Stimulated activated CD4-positive, alpha-beta T cell treated with anti-CD3 and anti-CD28 coated beads, Interleukin-2, amount 100 ng/mL, for 48 hours (primary cell): ENCODE measurements at places on chromosomes 7 and 10.

DNA sequence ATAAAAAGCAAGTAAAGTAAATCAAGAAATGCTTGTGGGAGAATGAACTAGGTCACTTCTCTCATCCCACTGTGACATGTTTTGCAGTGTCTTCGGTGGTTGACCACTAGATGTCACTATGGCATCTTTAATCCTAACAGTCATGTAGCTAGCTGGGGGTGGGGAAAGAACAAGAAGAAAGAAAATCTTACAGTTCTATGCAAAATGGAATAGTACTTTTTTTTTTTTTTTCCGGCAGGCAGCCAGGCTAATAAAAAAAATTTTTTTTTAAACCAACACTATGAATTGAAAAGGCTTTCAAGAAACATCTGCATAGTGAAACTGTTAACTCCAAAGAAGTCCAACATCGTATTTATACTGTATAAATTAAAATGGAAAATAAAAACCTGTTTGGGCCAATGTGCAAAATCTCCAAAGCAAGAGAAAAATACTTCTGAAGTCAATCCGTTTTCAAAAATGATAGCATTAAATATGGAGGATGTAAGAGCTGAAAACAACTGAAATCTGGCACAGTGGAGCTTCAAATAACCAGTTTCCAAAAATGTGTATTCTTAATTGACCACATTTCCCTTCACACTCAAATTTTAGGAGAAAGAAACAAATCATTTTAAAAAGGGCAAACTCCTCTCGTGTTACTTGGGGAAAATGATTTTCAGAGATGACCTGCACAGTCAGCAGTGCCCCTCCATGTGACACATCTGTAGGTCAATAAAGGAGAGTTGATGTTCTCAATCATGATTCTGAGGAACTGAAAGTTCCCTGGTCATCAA lies 38.5 kb downstream of the CDK1 start:
- no peak for DNase-seq

- DNase-seq: peak; percentile 78
Measured at GRCh38 chr10:43420369-43421200, 11.6 kb upstream of the HNRNPF start.

DNA sequence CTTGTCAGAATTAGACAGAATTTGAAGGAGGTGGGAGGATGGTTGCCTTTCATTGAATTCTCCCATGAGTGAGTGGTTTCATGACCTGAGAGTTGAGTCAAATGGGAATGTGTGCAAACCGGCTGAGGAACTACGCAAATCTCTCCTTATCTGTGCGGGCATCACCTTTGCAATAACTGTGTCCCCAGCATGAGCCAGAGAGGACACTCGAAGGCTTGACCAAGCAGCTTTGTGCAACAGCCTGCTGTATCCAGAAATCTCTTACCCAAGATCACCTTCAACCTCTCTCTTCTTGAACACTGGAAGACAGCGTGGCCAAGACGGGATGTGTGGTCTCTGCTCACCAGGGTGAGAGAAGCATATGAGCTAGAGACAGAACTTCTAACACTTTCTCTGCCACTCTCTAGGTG lies 93.8 kb upstream of the IKZF1 start:
- no peak for DNase-seq

DNA sequence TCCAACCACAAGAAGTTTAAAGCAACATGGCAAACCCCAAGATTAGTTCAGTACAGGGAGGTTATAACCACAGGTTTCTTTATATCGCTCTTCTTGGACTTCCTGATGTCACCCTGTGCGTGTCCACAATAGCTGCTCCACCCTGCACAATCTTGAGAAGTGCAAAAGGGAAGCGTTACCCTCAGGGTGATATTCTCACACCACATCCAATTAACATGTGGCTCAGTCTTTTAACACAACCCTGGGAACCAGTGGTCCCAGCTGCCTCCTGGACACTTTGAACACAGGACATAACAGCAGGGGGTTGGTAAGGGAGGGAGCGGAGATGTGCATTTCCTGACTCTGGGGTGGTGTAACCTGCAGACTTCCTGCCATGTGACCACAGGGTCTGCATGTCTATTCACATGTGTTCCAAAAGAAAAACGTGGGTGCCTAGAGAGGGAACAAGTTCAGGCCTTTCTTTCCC lies 64.6 kb downstream of the GSAP start:
- peak; percentile 24 for DNase-seq

DNA sequence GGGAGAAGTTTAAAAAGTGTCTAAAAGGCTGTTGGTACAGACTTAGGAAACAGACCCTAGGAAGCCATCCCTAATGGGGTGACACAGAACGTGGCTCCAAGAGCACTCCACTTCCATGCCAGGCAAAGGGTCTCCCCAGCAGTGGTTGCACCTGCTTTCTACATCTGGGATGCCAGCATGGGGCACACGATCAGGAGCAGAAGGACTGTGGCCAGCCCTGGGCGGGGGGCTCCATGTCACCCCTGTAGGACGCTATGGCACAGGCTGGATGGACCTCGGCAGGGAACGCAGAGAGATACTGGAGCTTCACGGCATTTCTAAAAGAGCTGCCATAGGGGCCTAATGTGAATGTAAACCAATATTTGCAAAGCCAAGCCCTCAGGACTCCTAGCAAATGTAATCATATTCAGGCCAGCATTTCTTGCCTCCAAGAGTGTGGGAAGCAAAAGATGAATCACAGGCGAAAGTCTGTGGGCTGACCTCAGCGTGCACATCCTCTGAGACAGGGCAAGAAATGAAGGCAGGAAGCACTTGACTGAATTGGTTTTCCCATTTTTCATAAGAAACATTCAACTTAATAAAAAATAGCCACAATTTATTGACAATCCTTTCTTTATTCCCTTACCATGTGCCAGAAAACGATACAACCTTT lies 93.9 kb downstream of the ATXN7L1 start:
- DNase-seq: peak; percentile 29

DNA sequence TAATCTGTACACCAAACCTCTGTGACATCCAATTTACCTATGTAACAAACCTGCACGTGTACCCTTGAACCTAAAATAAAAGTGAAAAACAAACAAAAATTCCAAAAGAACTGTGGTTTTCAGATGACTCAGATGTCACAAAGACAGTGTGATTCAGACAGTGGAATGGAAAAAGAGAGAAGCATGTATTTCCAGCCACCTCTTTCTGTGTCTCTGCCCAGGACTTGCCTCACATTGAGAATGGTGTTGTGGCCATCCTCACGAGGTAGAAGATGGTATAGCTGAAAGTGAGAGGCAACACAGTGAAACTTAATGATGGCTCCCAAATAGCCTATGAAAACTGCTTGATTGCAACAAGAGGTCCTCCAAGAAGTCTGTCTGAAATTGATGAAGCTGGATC lies 78.0 kb downstream of the ARL5B start:
- DNase-seq: no peak

DNA sequence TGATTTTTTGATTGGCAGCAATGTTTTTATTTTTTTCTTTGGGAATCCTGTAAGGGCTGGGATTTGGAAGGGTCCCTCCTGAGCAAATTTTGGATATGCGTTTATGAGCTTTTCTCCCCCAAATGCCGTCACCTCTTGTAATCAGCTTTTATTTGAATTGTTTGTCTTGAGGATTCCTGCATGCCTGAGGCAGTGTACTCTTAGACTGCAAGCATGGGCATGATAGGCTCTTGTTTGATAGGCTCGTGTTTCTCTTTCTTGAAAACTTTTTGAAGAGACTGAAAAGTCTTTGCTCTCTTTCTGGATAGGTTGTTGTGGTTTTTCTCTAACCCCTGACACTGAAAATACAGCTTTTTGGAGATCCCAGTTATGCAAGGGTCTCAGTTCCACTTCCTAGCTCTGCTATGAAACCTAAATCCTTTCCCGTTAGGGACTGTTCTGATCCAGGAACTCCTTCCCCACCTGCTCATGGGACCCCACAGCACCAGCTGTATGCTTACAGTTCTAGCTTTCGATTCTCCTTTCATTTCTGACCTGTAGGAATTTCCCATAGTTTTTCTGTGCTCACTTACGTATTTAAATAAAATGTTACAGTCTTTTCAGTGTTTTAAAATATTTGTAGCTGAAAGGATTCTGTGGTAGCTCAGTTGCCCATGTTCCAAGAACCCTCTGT lies 17.2 kb downstream of the TSPAN13 start:
- DNase-seq: no peak

- DNase-seq: no peak
Measured at GRCh38 chr7:29035044-29035740, 77.1 kb upstream of the TRIL start.

GRCh38 chr7:85041605-85042216 lies 145.1 kb downstream of the SEMA3D start:
- DNase-seq: no peak

- no peak for DNase-seq
Measured at GRCh38 chr10:107144490-107144889, 20.0 kb downstream of the SORCS1 start.

DNA sequence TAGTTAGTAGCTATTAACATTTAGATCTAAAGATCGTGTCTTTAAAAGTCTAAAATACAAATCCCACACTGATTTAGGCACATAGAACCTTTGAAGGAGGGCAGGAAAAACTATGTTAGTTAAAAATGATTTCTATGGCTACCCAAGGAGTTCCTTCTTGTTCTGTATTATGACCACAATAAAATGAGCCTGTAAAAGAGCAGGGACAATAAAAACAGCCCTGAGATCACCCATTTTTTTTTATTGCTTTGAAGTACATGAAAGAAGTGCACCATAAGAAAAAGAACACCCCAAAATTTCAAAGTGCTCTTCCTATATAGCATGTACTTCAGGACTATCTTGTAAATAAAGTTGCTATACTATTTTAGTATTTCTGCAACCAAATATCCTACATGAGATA lies 29.8 kb downstream of the RTKN2 start:
- no peak for DNase-seq

DNA sequence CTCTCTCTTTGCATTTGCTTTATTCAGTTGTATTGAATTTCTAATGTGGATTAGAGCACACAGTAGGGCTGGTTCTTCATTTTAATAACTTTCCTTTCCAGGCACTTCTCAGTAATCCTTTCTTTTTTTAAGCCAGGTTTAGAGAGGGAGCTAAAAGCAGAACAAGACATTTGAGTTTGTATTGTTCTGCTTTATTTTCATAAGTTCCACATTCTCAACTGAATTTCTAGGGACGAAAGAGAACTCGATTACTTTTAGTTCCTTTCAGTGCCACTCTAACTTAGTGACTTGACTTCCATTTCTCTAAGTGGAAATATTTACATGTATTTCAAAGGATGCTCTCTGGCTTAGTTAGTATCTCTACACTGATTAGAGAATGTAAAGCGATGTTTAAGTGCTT lies 145.6 kb downstream of the EXOC4 start:
- DNase-seq: no peak

GRCh38 chr7:4854916-4855315 lies 6.9 kb downstream of the PAPOLB start:
- no peak for DNase-seq

DNA sequence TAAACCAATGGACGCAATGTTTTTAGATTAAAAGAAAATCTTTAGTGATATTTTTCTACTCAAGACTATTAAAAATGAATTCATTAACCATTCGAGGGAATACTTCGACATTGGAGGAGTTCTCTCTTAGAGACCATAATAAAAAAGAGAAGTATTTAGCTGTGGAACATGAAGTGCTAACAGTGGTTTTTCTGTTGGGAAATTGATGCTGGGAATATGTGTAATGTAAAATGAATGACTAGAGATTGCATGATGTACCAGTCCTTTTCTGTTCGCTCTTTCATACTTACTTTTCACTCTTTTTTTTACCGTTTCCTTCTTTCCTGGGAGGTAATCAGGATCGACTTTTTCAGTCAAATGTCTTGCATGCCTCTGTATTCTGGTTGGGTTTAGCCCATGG lies 41.3 kb downstream of the ST7 start:
- DNase-seq: no peak

GRCh38 chr10:22630234-22631174 lies 83.9 kb downstream of the PIP4K2A start:
- DNase-seq: no peak

- DNase-seq: no peak
Measured at GRCh38 chr10:119153661-119154060, 11.9 kb downstream of the SFXN4 start.

GRCh38 chr7:111855161-111855841 lies 293.0 kb upstream of the IMMP2L start:
- DNase-seq: no peak

- DNase-seq: no peak
Measured at GRCh38 chr7:55485501-55486191, 86.7 kb downstream of the VOPP1 start.

DNA sequence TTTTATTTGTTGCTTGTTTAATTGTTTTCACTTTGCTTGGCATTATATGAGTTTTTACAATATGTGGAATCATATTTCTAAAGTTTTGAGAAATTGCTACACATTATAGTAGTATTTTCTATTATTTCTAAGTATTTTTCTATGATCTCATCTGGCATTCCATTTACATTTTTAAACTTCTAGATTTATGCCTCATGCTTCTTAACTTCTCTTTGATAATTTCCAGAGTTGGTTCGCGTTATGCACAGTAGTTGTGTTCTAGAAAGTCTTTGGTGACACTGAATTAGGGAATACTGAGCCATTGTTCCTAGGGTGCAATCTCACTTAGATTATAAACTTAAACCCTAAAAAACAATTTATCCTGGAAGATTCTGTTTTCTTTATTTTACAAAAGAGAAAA lies 129.2 kb downstream of the GNAI1 start:
- no peak for DNase-seq

- no peak for DNase-seq
Measured at GRCh38 chr7:88576720-88577119, 182.8 kb upstream of the ZNF804B start.

GRCh38 chr7:25765110-25765655 lies 386.8 kb upstream of the NFE2L3 start:
- no peak for DNase-seq
